ENCODE measurements at places on chromosomes 5 and 9. TPM values are rescaled to one million over a fixed set of nuclear protein-coding genes. Genes with fewer than 3 reads are reported as not detected.

The JAKMIP2 gene
- 0.32 TPM for polyA plus RNA-seq

The MYMK gene
- polyA plus RNA-seq = not detected

The NME5 gene
- not detected for polyA plus RNA-seq

The ZNF883 gene
- 1.6 TPM for polyA plus RNA-seq

The PRRX2 gene
- not detected for polyA plus RNA-seq

The CYLC2 gene
- not detected for polyA plus RNA-seq

The MAP1B gene
- polyA plus RNA-seq = 0.13 TPM

The IL5 gene
- not detected for polyA plus RNA-seq

The MAMDC2 gene
- not detected for polyA plus RNA-seq

The PCA3 gene
- not detected for polyA plus RNA-seq

The C7 gene
- not detected for polyA plus RNA-seq

The RLN2 gene
- polyA plus RNA-seq = 7.5 TPM

The TAF11L5 gene
- polyA plus RNA-seq = not detected

The TICAM2 gene
- not detected for polyA plus RNA-seq

The PHYHD1 gene
- polyA plus RNA-seq = not detected

The FAM78A gene
- polyA plus RNA-seq = 5.5 TPM

The CCDC192 gene
- polyA plus RNA-seq = not detected

The PLPP7 gene
- polyA plus RNA-seq = not detected

The DBH gene
- not detected for polyA plus RNA-seq

The SOX30 gene
- polyA plus RNA-seq = 0.52 TPM

The FYB1 gene
- 414 TPM for polyA plus RNA-seq

The CPEB4 gene
- polyA plus RNA-seq = 1.9 TPM

The CCL28 gene
- 9.4 TPM for polyA plus RNA-seq

The DDX4 gene
- polyA plus RNA-seq = not detected

The CDX1 gene
- polyA plus RNA-seq = not detected

The SLC35A4 gene
- 115 TPM for polyA plus RNA-seq

The CD14 gene
- polyA plus RNA-seq = 3.2 TPM

The GRIA1 gene
- polyA plus RNA-seq = not detected

The GABRB2 gene
- polyA plus RNA-seq = not detected

The FOXD4L3 gene
- polyA plus RNA-seq = not detected

The PCDHB12 gene
- polyA plus RNA-seq = not detected

The THBS4 gene
- 0.56 TPM for polyA plus RNA-seq

The LECT2 gene
- not detected for polyA plus RNA-seq

The PCSK5 gene
- polyA plus RNA-seq = 5.1 TPM

The SPACA9 gene
- 2.2 TPM for polyA plus RNA-seq

The ZNF462 gene
- 1.8 TPM for polyA plus RNA-seq
